Transverse colon (tissue), 4 donors: ENCODE measurements at places on chromosomes 5 and 9. TPM values are rescaled to one million over a fixed set of nuclear protein-coding genes. Genes with fewer than 3 reads are reported as not detected.
A peak's percentile ranks its signal among the peaks of the same experiment; 100 is the strongest.

DNA sequence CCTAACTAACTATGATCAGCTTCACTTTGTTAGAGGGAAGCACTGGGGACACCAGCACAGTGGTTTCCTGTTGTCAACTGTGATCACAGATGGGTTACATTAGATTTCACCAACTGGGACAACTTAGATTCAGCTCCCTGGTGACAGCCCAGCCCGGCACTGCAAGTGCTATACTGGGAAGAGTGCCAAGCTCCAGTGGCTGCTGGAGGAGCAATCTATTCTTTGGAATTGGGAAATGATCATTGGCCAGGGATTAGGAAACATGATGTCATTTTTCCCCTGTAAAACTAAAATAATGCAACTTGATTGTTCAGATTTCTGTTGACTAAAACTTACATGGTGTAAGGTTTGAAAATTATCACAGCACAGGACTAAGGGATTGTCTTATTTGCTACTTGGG, 33.2 kb downstream of the PTGR1 start:
- H3K36me3 ChIP-seq, result no peaks in the 10 kb centered on the region
- no peak overlapping the region for H3K27ac ChIP-seq
- H3K4me3 ChIP-seq, result no peak overlapping the region
- DNase-seq, result no peak
- H3K27me3 ChIP-seq, result no peaks in the 10 kb centered on the region
- H3K4me1 ChIP-seq, result no peaks in the 10 kb centered on the region

- H3K4me1 ChIP-seq, result no peaks in the 10 kb centered on the region
- no peak overlapping the region for H3K27ac ChIP-seq
- no peaks in the 10 kb centered on the region for H3K27me3 ChIP-seq
- no peak for DNase-seq
Observed at GRCh38 chr5:71946343-71947030, 160.8 kb upstream of the MAP1B start.

DNA sequence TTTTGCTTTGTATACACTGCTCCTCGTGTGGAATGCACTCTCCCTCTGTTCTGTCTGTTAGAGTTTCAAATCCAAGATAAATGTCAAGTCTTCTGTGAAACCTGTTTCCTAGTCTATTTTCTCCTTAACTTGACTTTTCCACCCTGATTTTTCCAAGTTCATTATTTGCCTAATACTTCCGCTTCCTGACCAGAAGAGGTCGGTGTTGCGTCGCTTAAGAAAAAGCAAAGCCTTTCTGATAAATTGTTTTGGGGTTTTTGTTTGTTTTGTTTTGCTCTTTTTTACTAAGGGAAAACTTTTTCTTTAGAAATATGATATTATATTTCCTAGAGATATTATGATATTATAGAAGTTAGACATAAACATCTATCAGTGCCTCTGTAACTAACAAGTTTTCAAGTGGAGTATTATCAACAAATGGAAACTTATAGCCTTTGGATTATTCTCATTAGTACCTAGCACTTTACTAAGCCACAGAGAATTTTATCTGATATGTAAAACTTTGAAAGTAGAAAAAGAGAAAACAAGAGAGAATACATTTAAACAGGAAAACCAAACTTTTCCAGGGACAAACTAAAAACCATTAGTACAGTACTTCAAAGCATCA, 55.8 kb downstream of the PHAX start:
- H3K27me3 ChIP-seq, result no peaks in the 10 kb centered on the region
- H3K27ac ChIP-seq, result no peak overlapping the region
- H3K4me3 ChIP-seq, result no peak overlapping the region

DNA sequence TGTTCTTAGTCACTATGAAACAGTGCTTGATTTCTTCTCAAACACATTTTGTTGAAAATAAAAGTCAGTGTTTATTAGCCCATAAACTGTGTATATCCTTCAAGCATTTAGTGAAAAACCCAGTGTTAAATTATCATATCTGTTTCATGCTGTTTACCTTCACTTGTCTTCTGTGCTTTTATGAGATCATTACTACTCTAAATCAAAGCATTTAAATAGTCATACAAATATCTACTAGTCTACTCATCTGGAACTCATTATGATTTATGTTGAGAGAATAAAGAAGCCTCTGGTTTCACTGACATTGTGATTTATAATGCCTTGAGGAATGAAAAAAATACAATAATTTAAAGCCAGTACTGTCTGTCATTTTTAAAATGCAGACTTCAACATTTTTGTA, 366.5 kb downstream of the SLCO4C1 start:
- no peak overlapping the region for H3K4me3 ChIP-seq
- H3K36me3 ChIP-seq, result no peaks in the 10 kb centered on the region
- H3K4me1 ChIP-seq, result peaks cover 3% of the 10 kb centered on the region
- DNase-seq, result no peak
- no peak overlapping the region for H3K27ac ChIP-seq

- H3K27ac ChIP-seq, result no peak overlapping the region
- no peak overlapping the region for H3K4me3 ChIP-seq
- no peaks in the 10 kb centered on the region for H3K27me3 ChIP-seq
Observed at GRCh38 chr5:14223372-14223771, 80.2 kb downstream of the TRIO start.

DNA sequence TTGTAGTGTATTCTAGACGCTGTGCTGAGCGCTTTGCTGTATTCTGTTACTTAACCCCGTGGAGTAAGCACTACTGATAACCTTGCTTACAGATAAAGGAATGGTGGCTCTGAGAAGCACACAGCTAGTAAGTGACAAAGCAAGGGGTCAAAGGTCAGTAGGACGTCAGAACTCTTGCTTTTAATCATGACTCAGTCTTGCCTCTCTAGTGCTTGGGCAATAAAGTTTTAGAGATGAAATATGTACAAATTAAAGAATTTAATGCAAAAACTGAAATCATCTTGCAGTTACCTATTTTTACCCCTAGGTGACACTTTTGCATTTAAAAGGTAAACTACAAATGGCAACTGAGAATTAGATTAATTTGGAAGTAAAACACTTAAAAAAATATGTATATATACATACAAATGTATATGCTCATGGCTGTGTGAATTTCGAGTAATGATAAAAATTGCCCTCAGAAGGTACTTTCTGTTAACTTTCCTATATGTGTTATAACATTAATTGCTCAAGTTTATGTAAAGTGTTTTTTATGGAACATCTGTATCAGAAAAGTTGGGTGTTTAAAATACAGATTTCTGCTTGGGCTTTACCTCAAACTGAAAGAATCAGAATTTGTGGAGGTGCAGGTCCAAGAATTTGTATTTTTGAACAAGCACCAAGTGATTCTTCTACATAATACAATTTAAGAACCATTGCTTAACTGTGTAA, 175.1 kb upstream of the DAB2 start:
- H3K27me3 ChIP-seq, result peaks cover 4% of the 10 kb centered on the region
- H3K4me3 ChIP-seq, result no peak overlapping the region
- H3K27ac ChIP-seq, result no peak overlapping the region
- no peak for DNase-seq
- H3K4me1 ChIP-seq, result peaks cover 10% of the 10 kb centered on the region

- no peaks in the 10 kb centered on the region for H3K36me3 ChIP-seq
- H3K4me1 ChIP-seq, result no peaks in the 10 kb centered on the region
- H3K27ac ChIP-seq, result no peak overlapping the region
- no peak overlapping the region for H3K4me3 ChIP-seq
Observed at GRCh38 chr9:132792547-132792946, 85.5 kb downstream of the AK8 start.

- H3K4me3 ChIP-seq, result no peak overlapping the region
- H3K27me3 ChIP-seq, result no peaks in the 10 kb centered on the region
- H3K4me1 ChIP-seq, result no peaks in the 10 kb centered on the region
Observed at GRCh38 chr9:118609355-118610044, 759.7 kb downstream of the BRINP1 start.

DNA sequence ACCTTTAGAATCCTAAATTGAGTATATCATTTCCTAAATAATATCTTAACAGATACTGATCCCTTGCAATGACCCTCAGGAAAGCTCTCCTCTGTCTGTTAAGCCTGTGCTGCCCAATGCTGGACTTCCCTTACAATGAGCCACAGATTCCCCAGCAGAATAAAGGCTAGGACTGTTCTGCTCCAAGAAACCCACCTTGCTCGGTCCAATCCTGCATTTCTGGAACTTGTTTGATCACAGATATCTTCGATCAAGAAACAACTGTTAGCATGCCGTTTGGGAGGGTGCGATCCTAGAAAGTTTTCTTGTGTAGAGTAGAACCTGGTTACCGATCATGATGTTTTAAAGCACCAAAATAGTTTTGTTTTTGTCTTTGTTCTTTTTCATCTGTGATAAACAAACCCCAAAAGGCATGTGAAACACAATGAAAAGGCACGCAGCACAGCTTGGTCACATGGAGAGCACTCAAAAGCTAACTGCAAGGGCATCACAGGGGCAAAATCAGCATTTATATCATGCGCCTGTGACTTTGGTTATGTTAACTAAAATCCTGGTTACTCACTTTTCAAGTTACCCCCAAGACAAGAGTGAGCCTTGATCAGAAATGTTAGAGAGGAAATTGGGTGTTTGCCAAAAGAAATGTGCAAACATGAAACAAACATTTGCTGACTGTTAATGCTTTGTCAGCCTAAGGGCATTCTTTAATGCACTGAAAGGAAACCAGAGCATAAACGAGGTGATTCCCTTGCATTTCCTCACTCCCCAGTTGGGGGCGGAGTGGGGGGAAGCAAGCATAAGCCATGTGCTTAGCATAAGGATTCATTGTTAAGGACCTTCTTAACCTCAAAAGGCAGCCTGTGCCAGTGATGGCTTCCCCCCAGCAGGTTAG, 61.9 kb upstream of the ADAMTS16 start:
- no peak for DNase-seq
- H3K4me3 ChIP-seq, result no peak overlapping the region
- no peaks in the 10 kb centered on the region for H3K4me1 ChIP-seq

DNA sequence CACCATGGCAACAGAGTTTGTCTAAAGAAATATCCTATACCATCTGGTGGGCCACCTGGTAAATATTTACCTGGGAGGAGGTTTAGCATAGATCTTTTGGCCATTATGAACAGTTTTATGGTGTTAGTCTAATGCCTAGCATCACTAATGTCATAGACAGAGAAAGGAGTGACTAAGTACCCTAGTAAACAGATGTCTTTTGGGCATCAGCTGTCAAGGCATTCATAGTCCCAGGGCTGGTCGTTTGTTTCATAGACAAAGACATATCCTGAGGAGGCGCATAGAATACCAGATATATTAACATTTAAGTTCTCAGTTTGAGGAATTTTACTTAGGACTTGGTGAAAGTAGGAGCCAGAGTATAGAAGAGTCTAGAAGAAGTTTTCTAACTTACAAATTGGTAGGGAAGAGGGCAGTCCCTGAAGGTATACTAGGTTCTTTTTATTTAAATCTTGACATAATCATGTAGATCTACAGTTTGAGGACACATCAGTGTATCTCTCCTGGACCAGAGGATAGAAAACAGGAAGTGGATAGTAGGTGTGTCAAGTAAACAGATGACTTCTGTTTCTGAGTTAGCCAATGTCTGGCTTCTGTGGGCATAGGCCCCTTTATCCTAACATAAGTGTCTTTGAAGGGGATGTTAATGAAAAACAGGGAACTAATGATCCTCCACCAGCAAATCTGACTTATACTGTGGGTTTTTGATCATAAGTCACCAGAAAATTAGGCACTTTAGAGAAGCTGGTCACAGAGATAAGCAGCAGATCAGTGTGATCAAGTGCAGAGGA, 105.0 kb upstream of the PRSS3 start:
- H3K27ac ChIP-seq, result no peak overlapping the region
- no peaks in the 10 kb centered on the region for H3K36me3 ChIP-seq
- H3K4me3 ChIP-seq, result no peak overlapping the region
- no peak for DNase-seq
- peaks cover 3% of the 10 kb centered on the region for H3K27me3 ChIP-seq

GRCh38 chr5:133304707-133305216, 252.9 kb downstream of the HSPA4 start:
- no peaks in the 10 kb centered on the region for H3K4me1 ChIP-seq
- no peak overlapping the region for H3K27ac ChIP-seq
- no peaks in the 10 kb centered on the region for H3K36me3 ChIP-seq
- no peak overlapping the region for H3K4me3 ChIP-seq

DNA sequence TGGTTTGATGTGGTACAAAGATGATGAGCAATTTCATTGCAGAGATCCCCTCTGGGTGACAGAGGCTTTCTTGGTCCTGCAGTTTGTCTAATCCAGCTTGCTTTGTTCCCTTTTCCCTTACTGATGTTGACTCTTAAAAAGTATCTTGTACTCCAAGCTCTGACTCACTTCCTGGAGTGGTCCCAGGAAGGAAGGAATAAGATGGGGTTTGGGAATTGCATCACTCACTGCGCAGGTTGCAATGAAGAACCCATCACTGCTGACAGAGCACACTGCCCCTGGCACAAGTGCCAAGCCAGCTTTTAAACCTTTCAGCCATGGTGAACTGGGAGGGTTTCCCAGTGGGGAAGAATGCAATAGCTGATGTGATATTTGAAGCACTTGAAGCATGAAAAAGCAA, 662.2 kb upstream of the CTNND2 start:
- H3K27me3 ChIP-seq, result no peaks in the 10 kb centered on the region
- H3K4me1 ChIP-seq, result no peaks in the 10 kb centered on the region
- no peak overlapping the region for H3K4me3 ChIP-seq
- DNase-seq, result no peak
- no peaks in the 10 kb centered on the region for H3K36me3 ChIP-seq
- H3K27ac ChIP-seq, result no peak overlapping the region

DNA sequence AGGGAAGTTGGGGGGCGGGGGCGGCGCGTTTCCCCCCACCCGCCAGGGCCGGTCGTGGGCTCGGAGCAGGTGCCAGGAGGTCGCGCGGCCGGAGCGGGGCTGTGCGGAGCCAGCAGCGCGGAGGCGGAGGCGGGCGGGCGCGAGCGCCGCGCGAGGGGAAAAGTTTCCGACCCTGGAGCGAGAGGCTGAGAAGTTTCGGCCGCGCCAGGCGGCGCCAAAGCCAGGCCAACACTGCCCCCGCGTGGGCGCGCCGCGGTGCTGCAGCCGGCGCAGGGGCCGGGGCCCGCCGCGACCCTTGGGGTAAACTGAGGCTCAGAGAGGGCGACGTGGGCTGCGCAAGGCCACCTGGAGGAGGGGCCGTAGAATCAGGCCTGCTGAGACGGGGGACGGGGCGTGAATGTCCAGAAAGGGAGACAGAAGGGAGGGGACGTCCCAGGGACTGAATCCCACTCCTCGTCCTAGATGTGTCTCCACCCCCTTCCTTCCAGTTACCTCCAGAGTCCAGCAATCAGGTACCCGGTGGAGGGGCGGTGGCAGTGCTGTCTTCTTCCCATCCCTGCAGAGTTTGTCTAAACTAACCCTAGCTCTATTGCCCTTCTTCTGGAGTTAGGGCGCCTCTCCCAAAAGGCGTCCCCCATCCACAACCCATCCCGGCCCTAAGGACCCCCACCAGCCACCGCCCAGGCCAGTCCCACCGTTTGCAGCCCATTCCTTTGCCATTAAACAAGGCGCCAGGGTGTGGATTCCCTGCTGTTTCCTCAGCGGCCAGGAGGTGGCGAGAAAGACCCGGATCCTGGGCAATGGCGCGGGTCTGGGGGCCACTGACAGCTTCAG, 10.2 kb downstream of the C9orf50 start:
- no peaks in the 10 kb centered on the region for H3K27me3 ChIP-seq
- H3K36me3 ChIP-seq, result no peaks in the 10 kb centered on the region
- DNase-seq, result peak; percentile 82
- H3K4me1 ChIP-seq, result peaks cover 35% of the 10 kb centered on the region
- H3K27ac ChIP-seq, result peak overlapping the region; percentile 86

Gene FCN2
- not detected for total RNA-seq

Gene GRHPR
- 48.6 TPM for total RNA-seq

Gene BTNL8
- total RNA-seq, result 60.8 TPM

Gene SGCD
- 0.37 TPM for total RNA-seq

Gene BRD3OS
- total RNA-seq, result 4.8 TPM

Gene EPB41L4A
- total RNA-seq, result 32.9 TPM

Gene NME5
- not detected for total RNA-seq

Gene NEURL1B
- 168 TPM for total RNA-seq

Gene CLINT1
- 145 TPM for total RNA-seq
